Cerebellum (tissue), 4 donors: ENCODE measurements at places on chromosomes 4 and X. TPM values are rescaled to one million over a fixed set of nuclear protein-coding genes. Genes with fewer than 3 reads are reported as not detected.

CENPVL1 gene
- total RNA-seq, result 2.4 TPM

- DNase-seq, result no peak
Observed at GRCh38 chr4:53019485-53020382, 157.6 kb downstream of the RASL11B start.

SMIM10 gene
- total RNA-seq, result 1.1 TPM

MTCP1 gene
- total RNA-seq, result 7.4 TPM

GAGE12J gene
- total RNA-seq, result not detected

DNA sequence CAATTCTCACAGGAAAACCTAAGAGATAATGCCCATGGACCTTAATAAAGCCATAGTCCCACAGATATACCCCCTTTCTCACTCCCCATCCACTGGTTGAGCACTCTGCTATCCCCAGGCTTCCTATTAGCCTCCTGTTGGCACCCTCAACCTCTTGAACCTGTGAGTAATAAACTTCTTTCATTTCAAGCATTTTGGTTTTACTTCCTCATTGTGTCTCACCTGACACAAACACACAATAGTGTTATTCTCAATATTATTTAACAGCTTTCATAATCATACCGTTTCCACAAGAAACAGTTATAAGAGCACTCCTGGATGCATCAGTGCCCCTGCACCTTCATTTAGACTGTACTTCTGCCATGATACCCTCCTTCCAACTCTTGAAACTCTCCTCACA, 56.8 kb downstream of the TRPC5 start:
- DNase-seq, result no peak

- DNase-seq, result no peak
Observed at GRCh38 chr4:155339588-155339987, 37.2 kb downstream of the MAP9 start.

DNA sequence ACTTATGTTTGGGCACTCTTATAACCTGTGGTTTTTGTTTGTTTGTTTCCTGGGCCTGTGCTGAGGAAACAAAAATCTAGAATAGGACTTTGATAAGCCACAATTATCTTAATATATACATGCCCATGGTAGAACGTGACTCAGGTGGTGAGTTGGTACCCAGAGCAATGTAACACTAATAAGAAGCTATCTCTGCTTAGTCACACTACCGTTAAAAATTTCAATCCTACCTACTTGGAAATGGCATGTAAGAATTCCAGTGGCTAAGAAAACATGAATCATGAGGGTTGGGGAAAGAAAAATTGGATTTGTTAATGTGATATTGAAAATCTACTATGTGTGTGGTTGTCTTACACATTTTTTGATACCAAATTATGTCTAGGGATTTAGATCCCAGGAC, 30.5 kb upstream of the ADGRG2 start:
- no peak for DNase-seq

DNA sequence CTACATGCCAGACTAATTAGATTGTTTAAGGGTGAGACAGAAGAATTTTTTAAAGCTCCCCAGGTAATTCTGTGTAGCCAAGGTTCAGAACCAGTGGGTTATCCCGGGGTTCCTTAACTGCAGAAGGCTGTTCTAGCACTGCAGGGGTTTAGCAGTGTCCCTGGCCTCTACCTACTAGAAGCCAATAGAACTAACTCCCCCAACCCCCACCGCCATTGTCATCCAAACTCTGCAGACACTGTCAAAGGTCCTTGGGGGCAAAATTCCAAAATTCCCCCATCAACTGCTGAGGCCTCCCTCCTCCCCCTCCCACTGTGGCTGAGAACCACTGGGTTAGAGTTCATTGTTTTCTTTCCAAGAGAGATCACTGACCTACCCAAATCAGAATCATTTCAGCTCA, 66.4 kb downstream of the MOSPD2 start:
- DNase-seq, result no peak
